ENCODE measurements at places on chromosomes 5 and 9. TPM values are rescaled to one million over a fixed set of nuclear protein-coding genes. Genes with fewer than 3 reads are reported as not detected.

EFNA5 gene
- total RNA-seq, result 18.8 TPM

C5orf24 gene
- 67.0 TPM for total RNA-seq

MLLT3 gene
- total RNA-seq, result 38.3 TPM

ANKRD34B gene
- total RNA-seq, result not detected

BTNL3 gene
- total RNA-seq, result 31.3 TPM

ANKRD18B gene
- total RNA-seq, result 0.13 TPM

DEPDC1B gene
- 37.3 TPM for total RNA-seq

NDUFS6 gene
- total RNA-seq, result 29.3 TPM

INPP5E gene
- total RNA-seq, result 6.0 TPM
